ENCODE measurements at places on chromosomes 13 and 19.

DNA sequence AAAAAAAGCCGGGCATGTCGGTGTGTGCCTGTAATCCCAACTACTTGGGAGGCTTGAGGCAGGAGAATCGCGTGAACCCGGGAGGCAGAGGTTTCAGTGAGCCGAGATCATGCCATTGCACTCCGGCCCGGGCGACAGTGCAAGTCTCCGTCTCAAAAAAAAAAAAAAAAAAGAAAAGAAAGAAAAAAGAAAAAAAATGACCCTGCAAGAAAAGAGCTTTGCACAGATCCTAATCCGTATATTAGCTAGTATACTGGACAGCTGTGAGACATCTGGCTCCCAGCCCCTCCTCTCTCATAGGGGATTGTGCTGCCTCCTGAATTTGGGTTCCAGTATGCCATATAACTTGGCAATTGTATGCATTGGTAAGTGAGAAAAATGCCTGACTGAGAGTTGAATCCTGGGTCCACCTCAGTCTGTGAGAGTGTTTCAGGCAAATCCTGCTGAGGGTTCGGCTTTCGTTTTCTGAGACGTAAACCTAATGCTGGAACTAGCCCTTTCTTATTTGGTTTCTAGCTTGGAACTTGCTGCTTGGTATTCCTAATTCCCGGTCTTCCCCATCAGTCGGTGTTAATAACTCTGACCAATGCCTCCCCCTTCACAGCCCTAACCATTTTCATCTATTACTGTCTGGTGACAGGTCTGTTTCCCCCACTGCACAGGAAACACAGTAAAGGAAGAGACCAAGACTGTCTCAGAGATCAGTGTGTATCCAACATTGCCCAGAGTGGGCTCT is 1.3 kb upstream of the AKT2 start:
- DNase-seq: no peak

DNA sequence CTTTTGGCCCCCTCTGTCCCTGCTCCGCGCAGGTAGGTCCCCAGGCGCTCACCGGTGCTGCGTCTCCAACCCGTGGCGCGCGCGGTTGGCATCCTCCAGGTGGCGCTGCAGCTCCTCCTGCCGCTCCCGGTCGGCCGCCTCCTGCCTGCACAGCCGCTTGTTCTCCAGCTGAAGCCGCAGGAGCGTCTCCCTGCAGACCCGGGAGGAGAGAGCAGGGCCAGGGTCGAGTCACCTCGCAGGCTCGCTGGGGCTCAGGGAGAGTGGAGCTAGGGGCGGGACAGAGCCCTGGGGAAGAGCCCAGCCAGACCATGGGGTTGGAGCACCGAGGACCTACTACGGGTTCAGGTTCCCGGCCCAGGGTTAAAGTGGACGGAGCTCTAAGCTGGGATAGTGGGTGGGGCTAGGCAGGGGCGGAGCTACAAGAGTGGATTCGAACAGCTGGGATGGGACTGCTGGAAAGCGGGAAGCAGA is 9.3 kb downstream of the HOOK2 start:
- DNase-seq: peak; percentile 87

- no peak for DNase-seq
Observed at GRCh38 chr19:30682999-30683536, 310.9 kb downstream of the ZNF536 start.

DNA sequence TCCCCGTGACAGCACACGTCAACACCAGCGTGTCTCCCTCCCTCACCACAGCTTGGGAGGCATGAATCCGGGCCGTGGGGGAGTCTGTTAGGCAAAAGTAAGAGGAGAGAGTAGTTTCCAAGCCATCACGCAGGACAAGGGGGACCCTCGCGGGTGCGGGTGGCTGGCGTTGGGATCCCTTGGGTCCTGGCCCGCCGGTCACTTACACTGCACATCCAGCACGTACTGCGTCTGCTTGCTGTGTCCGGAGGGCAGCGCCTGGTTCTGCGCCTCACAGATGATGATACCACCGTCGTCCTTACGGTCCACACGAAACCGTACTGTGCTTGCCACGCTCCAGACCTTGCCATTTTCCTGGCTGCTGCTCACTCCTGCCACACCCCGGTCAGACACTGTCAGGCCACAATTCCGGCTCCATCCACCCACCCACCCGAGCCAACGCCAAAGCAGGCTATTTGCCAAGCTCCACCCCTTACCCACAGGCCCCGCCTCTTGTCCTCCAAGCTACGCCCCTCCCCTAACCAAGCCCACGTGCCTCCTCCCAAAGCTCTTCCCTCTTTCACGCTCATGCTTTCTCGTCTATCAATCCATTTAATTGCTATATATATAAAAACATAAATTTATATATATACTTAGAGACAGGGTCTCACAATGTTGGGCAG is 6.6 kb upstream of the ZNF428 start:
- no peak for DNase-seq

- no peak for DNase-seq
Observed at GRCh38 chr13:20714161-20714560, 10.7 kb downstream of the IL17D start.

- DNase-seq: no peak
Observed at GRCh38 chr13:109761695-109762094, 24.7 kb downstream of the IRS2 start.

GRCh38 chr13:33548069-33548468 is 262.5 kb upstream of the STARD13 start:
- DNase-seq: no peak

DNA sequence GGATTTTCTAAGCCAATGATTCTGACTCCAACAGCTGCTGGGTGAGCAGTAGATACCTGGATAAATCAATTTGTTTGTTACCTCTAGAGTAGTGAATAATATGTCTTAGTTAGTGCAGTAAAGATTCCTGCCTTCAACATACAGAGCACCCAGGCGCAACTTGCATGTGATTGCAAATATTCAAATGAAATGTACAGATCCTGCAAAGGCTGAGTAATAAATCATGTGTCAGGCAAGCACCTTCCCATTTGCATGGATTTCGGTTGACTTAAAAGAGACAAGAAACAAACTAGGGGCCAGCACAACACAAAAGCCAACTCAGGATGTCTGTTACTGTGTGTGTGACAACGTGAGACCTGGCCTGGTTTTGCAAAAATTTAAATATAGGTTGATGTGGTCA is 79.7 kb downstream of the TNFSF11 start:
- DNase-seq: no peak
